ENCODE measurements at places on chromosomes 1 and 21.

- DNase-seq: peak; percentile 2
Observed at GRCh38 chr1:18217398-18218043, 109.9 kb downstream of the IGSF21 start.

DNA sequence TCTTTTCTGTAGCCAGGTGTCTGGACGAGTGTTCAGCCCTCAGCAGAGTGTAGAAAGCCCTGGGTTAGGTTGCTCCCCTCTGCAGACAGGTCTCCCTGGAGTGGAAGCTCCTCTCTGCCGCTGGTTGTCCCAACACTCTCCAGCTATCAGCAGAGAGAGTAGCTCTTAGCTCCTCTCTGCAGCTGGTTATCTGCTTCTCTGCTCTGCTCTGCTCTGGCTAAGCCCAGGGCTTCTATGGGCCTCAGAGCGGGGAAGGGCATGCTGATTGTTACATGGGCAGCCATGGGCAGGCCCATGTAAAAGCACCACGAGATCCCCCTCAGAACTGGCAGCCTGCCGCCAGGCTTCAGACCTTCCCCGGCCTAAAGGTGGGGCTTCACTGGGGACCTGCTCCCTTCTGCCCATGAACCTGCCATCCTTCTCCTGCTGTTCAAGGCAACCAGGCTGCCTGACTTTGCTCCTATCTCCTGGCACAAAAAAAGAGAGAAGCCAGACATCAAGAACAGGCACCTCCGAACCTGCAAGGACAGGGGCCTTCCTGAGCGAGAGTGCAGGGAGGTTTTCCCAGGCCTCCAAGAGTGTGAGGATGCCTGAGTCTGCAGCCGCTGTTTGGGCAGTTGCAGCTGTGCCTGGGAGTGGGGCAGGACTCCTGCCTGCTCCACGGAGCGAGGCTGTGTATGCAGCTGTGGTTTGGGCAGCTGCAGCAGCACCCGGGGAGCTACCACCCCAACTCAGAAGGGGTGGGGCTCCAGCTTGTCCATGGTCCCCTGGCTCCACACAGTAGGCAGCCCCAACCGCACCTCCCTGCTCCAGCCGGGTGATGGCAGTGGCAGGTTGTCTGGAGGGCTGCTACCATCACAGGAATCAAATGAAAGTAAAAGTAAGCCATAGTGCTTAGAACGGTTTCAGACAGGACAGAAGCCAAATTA, 973.7 kb downstream of the LTN1 start:
- no peak for DNase-seq

- no peak for DNase-seq
Observed at GRCh38 chr1:165073185-165074007, 283.1 kb downstream of the LMX1A start.

DNA sequence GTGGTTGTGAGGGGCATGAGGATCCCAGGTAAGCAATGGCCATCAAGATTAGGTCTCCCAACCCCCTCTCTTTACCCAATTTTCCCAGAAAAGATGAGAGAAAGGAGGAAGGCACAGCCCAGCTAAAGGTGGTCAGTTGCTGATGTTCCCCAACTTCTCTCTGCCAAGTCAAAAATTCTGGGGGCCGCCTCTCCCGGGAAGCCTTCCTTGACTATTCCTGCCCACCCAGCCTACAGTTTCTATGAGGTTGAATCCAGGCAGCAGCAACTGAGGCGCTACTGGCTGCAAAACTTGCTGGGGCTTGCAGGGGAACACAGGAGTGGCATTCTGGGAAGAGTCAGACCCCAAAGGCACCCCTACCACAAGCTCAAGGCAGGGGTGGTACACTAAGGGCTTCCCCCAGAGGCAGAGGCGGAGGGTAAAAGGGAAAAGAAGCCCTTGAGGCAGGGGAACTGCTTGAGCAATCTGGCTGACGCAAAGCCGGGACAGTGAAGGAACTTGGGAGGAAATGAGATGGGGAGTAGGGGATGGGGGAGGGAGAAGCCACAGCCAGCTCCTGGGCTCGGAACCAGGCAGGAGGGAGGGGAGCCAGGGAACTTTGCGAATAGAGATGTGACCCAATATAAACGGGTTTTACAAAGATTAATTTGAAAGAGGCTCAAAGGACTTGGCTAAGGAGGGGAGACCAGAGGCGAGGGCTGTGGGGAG, 31.2 kb downstream of the SDC3 start:
- DNase-seq: no peak

- DNase-seq: no peak
Observed at GRCh38 chr1:225748529-225748928, 29.1 kb upstream of the SRP9 start.

GRCh38 chr1:183093786-183094298, 70.6 kb downstream of the LAMC1 start:
- DNase-seq: no peak

GRCh38 chr1:81880781-81881180, 80.0 kb downstream of the ADGRL2 start:
- DNase-seq: no peak

DNA sequence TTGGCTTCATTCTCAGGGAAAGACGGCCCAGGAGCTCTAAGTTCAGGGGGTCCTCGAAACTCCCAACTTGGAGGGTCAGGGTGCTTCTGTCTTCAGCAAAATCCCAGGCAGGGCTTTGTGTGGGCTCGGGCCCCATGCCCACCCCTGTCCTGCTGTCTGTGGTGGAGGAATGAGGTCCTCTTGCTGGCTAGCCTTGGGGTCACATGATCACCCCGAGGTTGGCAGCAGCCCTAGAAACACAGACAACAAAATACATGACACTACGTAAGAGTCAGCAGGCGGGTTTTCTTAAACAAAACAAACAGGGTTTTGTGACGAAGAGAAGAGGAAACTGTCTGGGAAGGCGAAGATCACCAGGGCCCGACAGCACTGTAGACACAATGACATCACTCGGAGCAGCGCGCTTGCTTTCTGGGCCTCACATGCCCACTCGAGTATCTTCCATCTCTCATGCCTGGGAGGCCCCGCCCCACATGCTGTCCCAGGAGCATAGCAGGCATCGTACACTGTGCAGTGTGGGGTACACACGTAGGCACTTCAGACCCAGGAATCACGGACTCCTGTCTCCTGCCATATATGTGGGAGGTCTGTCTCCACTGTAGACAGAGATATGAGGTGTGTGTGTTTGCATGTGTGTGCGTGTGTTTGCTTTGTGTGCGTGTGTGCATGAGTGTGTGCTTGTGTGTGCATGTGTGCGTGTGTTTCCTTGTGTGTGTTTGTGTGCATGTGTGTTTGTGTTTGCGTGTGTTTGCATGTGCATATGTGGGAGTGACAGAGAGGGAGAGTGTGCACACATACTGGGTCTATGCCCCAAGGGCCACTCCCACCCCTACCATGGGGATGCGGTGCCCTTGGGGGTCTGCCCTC, 94.7 kb downstream of the SIK1 start:
- no peak for DNase-seq

- no peak for DNase-seq
Observed at GRCh38 chr1:41698916-41699860, 214.7 kb upstream of the EDN2 start.

- DNase-seq: no peak
Observed at GRCh38 chr1:7097938-7098592, 312.8 kb downstream of the CAMTA1 start.

DNA sequence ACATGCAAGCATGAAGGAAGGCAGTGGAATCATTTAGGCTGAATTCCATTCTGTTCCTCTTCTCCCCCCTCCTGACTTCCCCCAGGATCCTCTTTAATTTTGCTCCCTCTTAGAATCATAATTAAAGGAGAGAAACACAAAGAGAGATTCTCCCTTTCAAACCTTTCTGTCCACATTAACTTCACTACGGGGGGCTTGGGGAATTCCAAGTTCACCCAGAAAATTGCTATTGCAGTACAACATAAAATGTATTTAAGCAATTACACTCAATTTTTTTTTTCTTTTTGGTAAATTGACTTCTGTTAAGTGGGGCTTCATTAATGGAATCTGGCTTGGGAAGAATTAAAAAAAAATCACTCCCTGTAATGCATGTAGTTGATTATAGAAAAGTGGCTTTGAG, 13.4 kb upstream of the HMGB4 start:
- DNase-seq: no peak

- no peak for DNase-seq
Observed at GRCh38 chr1:44433209-44433608, 28.2 kb downstream of the RNF220 start.

DNA sequence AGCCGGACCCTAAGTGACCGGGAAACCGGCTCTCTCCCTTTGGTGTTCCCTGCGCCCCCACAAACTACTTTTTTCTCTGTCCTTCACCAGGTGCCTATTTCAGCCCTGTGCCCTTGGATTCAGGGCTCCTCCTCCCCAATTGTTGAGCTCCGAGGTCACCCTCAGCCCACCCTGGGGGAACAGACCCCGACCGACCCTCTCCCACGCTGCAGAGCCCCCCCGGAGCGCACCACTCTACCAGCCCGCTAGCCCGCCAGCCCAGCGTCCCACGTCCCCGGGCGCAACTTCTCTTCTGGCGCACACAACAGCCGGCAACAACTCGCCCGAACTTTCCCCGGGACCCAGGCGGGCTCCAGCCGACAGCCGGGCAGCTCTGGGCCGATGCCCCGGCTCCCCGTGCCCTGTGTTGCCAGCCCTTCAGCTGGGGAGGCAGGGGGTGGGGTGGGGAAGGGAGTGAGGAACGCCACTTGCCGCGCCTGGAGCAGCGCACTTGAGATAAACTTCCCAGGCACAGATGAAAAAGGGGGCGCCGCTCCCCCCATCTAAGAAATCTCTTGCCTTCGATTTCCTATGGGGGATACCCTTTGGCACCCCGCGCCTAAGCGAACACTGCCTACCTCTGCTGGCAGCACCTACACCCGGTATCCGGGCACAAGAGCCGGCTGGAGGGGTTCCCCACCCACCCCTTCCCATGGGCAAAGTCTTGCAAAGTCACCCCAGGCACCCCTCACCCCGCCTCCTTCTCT, 997 bp downstream of the CASZ1 start:
- no peak for DNase-seq

- no peak for DNase-seq
Observed at GRCh38 chr1:166907051-166907450, 31.0 kb upstream of the TADA1 start.

DNA sequence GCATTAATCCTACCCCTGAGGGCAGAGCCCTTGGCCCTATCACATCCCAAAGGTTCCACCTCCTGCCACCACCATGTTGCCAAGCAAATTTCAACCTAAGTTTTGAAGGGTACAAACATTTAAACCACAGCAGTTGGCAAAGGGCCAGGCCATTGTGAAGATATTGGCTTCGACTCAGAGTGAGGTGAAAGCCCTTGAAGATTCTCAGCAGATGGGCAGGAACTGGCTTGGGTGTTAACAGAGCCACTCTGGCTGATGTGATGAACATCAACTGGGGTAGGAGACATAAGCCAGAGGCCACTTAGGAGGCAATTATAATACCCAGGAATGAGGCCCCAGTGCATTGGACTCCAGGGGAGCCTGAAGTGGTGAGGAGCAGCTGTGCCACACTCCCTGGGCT, 207.7 kb upstream of the KAZN start:
- no peak for DNase-seq

DNA sequence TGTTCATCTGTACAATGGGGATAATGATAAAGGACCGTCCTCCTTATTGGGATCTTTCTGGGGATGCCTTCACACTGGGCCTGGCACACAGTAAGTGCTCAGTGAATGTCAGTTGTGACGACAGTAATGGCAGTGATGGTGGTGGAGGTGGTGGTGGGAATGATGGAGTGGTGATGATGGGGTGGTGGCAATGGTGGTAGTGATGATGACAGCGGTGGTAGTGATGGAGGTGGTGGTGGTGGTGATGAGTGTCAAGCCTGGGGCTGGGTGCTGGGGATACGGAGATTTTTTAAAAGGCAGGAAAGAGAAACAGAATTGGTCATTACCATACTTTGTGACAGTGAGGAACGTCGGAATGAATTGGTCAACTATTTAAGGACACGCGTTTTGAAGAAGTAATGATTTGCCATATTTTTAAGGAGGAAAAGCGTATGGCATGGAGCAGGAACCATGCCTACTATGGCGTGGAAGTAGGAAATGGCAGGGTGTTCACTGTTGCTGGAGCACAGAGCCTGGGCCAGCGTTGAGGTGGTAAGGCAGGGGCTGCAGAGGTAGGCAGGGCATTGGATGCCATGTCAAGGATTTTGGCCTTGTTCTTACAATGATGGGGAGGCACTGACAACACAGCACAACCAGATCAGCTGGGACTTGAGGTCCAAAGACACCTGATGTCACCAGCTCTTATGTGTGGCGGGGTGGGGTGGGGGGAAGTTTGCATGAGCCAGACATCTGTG, 128.7 kb downstream of the ACTL8 start:
- DNase-seq: no peak

DNA sequence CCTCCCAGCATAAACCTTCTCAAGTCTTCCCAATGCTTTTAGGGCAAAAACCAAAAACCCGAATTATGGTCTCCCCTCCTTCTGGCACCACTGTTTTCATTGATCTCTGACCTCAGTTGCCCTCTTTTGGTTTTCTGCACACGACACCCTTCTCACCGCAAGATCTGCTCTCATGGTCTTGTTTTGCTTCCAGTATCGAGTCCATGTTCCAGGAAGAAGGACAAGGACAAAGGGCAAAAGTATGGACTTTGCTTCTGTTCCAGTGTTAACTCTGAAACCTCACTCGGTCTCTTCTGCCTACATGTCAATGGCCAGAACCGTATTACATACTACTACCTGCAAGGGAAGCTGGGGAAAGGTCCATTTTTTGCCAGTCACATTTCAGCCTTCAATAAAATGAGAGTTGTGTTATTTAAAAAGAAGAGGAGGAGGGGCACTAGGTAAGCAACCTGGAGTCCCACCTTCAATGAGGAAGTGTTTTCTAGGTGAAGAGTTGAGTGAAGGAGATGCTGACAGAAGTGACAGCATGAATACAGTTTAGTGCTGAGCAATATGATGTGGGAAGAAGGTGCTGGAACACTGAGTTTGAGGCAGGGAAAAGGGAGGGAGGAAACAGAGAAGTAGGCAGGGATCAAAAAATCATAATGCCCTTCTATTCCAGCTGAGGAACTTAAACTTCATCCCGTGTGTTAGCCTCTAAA, 183.4 kb downstream of the FGGY start:
- no peak for DNase-seq

GRCh38 chr1:154717528-154717924, 109.5 kb upstream of the ADAR start:
- no peak for DNase-seq

- no peak for DNase-seq
Observed at GRCh38 chr21:45853703-45854342, 127.7 kb upstream of the COL6A1 start.

- no peak for DNase-seq
Observed at GRCh38 chr1:211648336-211648735, 27.1 kb downstream of the NEK2 start.

GRCh38 chr21:43315244-43316137, 111.4 kb downstream of the SIK1 start:
- no peak for DNase-seq
